ENCODE measurements at places on chromosomes 1 and 21.
A peak's percentile ranks its signal among the peaks of the same experiment; 100 is the strongest.

DNA sequence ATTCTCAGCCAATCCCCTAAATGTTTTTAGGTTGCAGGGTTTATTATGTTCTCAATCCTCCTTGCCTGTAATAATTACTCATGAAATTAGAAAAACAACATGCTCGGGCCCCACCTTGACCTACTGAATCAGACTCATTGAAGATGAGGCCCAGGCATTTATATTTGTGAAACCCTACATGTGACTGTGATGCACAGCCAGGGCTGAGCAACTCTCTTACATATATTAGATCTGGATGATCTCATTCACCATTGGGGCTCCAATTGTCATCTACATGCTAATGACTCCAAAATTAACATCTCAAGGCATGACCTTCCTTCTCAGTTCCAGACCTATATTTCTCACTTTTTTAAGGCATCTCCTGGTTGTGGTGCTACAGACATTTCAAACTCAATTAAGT is 103.3 kb downstream of the WDR3 start:
- DNase-seq = no peak

GRCh38 chr1:24191860-24192259 is 4.8 kb upstream of the IFNLR1 start:
- DNase-seq = no peak

DNA sequence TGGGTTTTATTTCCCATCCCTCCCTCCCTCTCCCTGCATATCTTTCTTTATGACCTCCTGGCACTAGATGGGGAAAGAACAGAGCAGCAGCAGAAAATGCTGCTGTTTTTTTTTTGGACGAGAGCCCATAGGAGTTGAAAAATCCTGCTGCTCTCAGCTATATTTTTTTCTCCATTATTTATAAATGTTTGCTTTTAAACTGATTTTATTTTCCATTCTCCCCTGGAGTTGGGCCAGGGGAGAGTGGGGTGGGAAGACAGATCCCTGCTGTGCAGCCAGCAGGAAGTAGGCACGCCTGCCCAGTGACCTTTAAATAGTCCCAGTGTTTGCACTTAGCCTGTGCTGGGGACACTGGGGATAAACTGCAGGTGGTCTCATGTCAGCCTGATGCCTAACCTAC is 17.4 kb downstream of the SFT2D2 start:
- no peak for DNase-seq

DNA sequence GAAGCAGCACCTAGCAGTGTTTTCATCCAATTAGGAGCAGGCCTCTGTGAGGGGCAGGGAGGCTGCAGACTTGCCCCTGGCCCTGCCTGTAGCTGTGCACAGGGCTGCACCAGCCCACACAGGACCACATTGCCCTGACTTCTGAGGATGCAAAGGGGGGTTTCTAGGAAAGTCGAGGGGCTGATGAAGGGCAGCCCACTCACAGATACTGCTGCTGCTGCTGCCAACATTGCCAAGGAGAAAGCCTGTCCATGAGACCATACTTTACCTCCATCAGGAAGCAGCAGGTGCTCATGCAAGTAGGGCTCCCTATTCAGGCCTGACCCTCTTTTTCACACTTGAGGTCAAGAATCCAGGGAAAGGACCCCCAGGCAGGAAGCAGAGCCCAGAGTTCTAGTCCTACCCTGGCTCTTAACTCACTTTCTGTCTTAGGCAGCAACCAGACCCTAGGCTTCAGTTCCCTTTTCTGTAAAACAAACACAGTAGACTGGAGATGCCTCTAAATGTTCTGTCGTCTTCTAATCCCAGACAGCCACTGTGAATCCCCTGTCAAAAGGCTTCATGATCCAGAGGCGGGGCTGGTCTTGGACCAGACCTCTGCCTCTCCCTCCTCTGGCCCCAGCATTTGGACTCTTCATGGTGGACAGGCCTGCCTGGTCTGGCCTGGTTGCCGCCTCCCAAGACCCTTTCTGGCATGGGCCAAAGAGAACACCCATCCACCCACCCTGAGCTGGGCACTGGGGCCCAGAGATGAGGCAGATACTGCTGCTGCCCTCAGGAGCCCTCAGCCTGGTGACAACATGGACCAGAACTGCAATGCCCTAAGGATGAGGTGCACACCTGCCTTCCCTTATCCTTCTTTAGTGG is 120.2 kb downstream of the GLIS1 start:
- DNase-seq = no peak

- DNase-seq = no peak
Measured at GRCh38 chr1:30919025-30919881, 10.7 kb upstream of the SDC3 start.

GRCh38 chr1:35564037-35564883 is 6.7 kb downstream of the NCDN start:
- DNase-seq = peak; percentile 83

GRCh38 chr1:47223921-47224675 is 7.9 kb downstream of the TAL1 start:
- DNase-seq = no peak

- no peak for DNase-seq
Measured at GRCh38 chr1:197149340-197149739, 2.9 kb upstream of the ASPM start.

DNA sequence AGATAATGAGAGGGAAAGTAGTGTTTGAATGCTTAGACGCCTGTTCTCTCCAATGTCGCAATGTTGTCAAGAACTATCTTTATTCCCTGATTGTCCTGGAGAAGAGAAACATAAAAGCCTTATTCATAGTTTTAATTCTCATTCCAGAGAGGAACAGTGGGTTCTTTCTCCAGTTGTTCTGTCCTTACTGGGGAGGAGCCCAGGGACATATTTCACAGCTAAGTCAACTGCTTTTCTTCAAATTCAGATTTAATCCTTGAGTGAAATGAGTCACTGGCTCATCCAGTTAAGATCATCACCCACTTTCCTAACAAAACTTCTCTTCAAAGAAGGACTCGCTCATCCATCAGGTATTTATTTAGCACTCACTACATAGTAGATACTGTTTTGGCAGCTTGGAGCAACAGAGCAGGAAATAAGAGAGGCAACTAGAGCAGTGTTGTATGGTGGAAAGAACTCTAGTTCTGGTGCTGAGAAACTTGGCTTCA is 365.7 kb upstream of the USP24 start:
- DNase-seq = no peak

DNA sequence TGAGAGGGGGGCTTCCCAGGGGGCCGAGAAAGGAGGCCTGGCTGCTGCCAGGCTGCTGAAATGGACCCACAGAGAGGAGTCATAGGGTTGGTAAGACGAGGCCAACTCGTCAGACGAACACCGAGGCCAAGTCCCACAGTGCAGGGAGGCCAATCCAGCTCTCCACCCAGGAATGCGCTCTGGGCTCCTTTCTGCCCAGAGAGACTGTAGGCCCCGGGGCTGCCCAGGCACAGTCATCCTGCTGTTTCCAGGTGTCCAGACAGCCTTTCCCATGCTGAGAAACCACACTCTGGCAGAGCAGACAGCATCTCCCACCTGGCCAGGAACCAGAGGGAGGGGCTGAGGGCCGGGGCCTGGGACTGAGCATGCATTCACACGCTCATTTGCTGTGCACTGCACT is 26.7 kb upstream of the RSPO1 start:
- DNase-seq = no peak

GRCh38 chr1:48932366-48932765 is 155.7 kb upstream of the BEND5 start:
- DNase-seq = no peak

GRCh38 chr1:160626509-160627342 is 20.1 kb downstream of the SLAMF1 start:
- DNase-seq = no peak

- no peak for DNase-seq
Measured at GRCh38 chr1:109787845-109788601, 24.3 kb upstream of the EPS8L3 start.
